ENCODE measurements at places on chromosomes 3 and 15. TPM values are rescaled to one million over a fixed set of nuclear protein-coding genes. Genes with fewer than 3 reads are reported as not detected.

The GABRB3 gene
- total RNA-seq: 79.5 TPM

The ACP3 gene
- 1.5 TPM for total RNA-seq

The KPNA4 gene
- total RNA-seq: 45.0 TPM

The GOLGA6L4 gene
- 2.4 TPM for total RNA-seq

The TRAIP gene
- total RNA-seq: 5.9 TPM

Data from spinal cord (tissue), 10 donors.